CD4-positive, alpha-beta memory T cell (primary cell): ENCODE measurements at places on chromosomes 12 and 14. TPM values are rescaled to one million over a fixed set of nuclear protein-coding genes. Genes with fewer than 3 reads are reported as not detected.
A peak's percentile ranks its signal among the peaks of the same experiment; 100 is the strongest.

HOTAIR gene
- not detected for total RNA-seq

SSPN gene
- not detected for total RNA-seq

CYP46A1 gene
- total RNA-seq = 0.36 TPM

CCNT1 gene
- 69.5 TPM for total RNA-seq

OR6S1 gene
- not detected for total RNA-seq

AHNAK2 gene
- total RNA-seq = 0.06 TPM

NID2 gene
- not detected for total RNA-seq

MSI1 gene
- total RNA-seq = not detected

RDH5 gene
- 32.5 TPM for total RNA-seq

GLT8D2 gene
- total RNA-seq = not detected

PGF gene
- total RNA-seq = not detected

SFSWAP gene
- total RNA-seq = 95.7 TPM

DNA sequence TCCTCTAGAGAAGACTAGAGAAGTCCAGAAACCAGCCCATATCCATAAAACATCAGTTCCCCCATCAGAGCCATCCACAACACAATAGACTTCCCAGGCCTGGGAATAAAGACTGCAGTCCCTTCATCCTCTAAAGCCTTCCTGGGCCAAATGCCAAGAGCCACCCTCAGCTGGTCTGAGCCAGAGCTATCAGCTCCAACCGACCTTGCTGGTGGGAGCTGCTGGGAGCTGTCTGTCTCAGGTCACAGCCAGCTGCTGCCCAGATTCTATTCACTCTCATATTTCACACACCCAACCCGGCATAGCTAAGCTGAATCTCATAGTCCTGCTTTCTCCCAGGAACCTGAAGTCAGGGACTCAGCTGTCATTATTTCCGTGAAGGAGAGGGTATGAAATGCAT is 10.9 kb upstream of the TFCP2 start:
- no peak for DNase-seq
- H3K27me3 ChIP-seq = no peaks in the 10 kb centered on the region
- H3K36me3 ChIP-seq = no peaks in the 10 kb centered on the region
- H3K4me3 ChIP-seq = no peak overlapping the region
- H3K27ac ChIP-seq = no peak overlapping the region
- no peaks in the 10 kb centered on the region for H3K4me1 ChIP-seq

DNA sequence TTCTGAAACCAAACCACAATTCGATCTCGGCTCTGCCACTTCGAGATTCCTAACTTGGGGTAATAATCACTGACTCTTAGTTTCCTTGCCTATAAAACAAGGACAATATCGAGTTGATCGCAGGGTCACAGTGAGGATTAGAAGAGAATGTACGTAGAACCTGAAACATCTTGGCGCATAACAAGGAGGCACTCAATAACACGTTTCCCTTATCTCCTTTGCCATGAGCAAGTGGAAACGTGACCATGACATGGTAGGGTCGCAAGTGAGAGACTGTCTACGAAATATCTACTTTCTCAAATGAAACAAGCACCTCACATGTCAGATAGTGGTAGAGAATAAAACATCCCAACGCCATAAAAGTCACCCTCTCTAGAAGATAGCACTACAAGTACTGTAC is 2.3 kb downstream of the DICER1 start:
- no peaks in the 10 kb centered on the region for H3K27me3 ChIP-seq
- no peak overlapping the region for H3K27ac ChIP-seq
- H3K4me3 ChIP-seq = no peak overlapping the region
- no peaks in the 10 kb centered on the region for H3K36me3 ChIP-seq

- H3K27me3 ChIP-seq = no peaks in the 10 kb centered on the region
- peaks cover 68% of the 10 kb centered on the region for H3K4me1 ChIP-seq
- no peak for DNase-seq
- H3K4me3 ChIP-seq = no peak overlapping the region
- H3K27ac ChIP-seq = no peak overlapping the region
Measured at GRCh38 chr12:70260646-70261045, 17.4 kb downstream of the CNOT2 start.

DNA sequence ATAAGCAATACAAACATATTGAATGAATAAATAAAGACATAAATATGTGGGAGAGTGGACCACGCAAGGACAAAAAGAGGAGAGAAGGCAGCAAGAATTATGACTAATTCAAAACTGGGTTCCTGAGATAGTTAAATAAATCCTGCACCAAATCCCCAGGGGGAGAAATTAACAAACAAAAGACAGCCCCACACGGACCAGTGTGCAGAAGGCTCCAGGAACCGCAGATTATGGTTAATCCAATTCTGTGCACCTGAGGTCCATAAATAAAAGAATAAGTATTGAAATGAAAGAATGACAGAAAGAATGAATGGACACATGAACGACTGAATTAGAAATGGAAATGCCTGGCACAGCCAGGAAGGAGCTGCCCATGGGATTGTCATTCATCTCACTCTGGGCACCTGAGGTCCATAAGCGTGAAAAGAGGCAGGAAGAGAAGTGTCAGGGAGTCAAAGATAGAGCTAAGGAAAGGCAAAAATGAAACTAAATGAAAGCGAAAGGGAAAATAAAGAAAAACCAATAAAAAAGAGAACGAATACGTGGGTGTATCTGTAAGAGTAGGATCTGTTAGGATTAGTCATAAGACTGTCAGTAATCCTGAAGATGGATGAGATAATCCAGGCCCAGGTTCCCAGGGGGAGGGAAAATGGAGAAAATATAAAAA is 23.3 kb downstream of the MEG3 start:
- DNase-seq = no peak
- no peaks in the 10 kb centered on the region for H3K27me3 ChIP-seq
- peaks cover 9% of the 10 kb centered on the region for H3K4me1 ChIP-seq
- peak overlapping the region; percentile 27 for H3K4me3 ChIP-seq
- H3K27ac ChIP-seq = no peak overlapping the region
- H3K36me3 ChIP-seq = no peaks in the 10 kb centered on the region

GRCh38 chr12:63066782-63067181 is 84.2 kb downstream of the AVPR1A start:
- no peak overlapping the region for H3K27ac ChIP-seq
- DNase-seq = no peak
- no peaks in the 10 kb centered on the region for H3K27me3 ChIP-seq
- no peaks in the 10 kb centered on the region for H3K4me1 ChIP-seq
- H3K4me3 ChIP-seq = no peak overlapping the region

DNA sequence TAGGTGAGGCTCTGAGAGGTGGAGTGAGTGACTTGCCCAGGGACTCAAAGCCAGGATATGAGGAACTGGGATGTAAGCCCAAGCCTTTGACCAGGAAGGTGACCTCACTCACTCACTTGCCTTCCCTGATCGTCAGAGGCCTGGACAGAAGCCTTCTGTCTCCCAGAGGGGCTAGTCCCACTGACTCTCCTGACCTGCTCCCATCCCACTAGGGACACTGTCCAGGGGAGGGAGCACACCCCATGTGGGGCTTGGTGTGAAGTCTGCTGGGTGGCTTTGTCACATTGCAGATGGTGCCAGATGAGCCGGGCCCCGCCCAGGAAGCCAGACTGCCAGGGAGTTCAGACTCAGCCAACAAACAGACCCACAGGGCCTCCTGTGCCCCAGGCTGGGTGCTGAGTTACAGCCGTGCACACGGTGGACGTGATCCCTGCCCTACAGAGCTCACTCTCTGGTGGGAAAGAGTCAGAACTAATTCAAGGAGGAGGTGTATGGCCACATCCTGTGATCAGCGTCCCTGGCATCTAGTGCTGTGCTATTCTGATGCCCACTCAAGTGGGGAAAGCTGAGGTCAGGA is 28.3 kb downstream of the MMAB start:
- DNase-seq = peak; percentile 3
- no peaks in the 10 kb centered on the region for H3K27me3 ChIP-seq
- H3K27ac ChIP-seq = no peak overlapping the region
- H3K4me1 ChIP-seq = peaks cover 9% of the 10 kb centered on the region

GRCh38 chr12:7131502-7131866 is 1.3 kb downstream of the CLSTN3 start:
- DNase-seq = peak; percentile 43
- no peaks in the 10 kb centered on the region for H3K27me3 ChIP-seq
- peak overlapping the region; percentile 94 for H3K4me3 ChIP-seq
- H3K27ac ChIP-seq = peak overlapping the region; percentile 80

- H3K27ac ChIP-seq = no peak overlapping the region
- peaks cover 10% of the 10 kb centered on the region for H3K4me1 ChIP-seq
- no peaks in the 10 kb centered on the region for H3K27me3 ChIP-seq
- no peaks in the 10 kb centered on the region for H3K36me3 ChIP-seq
Measured at GRCh38 chr14:63745858-63746425, 18.1 kb upstream of the SGPP1 start.

GRCh38 chr12:114998750-114999128 is 314.8 kb upstream of the TBX3 start:
- no peaks in the 10 kb centered on the region for H3K27me3 ChIP-seq
- H3K36me3 ChIP-seq = no peaks in the 10 kb centered on the region
- no peak overlapping the region for H3K4me3 ChIP-seq
- no peaks in the 10 kb centered on the region for H3K4me1 ChIP-seq

- peak; percentile 29 for DNase-seq
- peaks cover 45% of the 10 kb centered on the region for H3K4me1 ChIP-seq
- H3K4me3 ChIP-seq = peak overlapping the region; percentile 85
- peaks cover 5% of the 10 kb centered on the region for H3K36me3 ChIP-seq
- no peaks in the 10 kb centered on the region for H3K27me3 ChIP-seq
- peak overlapping the region; percentile 98 for H3K27ac ChIP-seq
Measured at GRCh38 chr12:122527478-122527944, 462 bp downstream of the KNTC1 start.

- no peak overlapping the region for H3K4me3 ChIP-seq
- H3K36me3 ChIP-seq = no peaks in the 10 kb centered on the region
- H3K27me3 ChIP-seq = no peaks in the 10 kb centered on the region
- H3K27ac ChIP-seq = no peak overlapping the region
Measured at GRCh38 chr12:24896171-24896570, 52.7 kb downstream of the BCAT1 start.

DNA sequence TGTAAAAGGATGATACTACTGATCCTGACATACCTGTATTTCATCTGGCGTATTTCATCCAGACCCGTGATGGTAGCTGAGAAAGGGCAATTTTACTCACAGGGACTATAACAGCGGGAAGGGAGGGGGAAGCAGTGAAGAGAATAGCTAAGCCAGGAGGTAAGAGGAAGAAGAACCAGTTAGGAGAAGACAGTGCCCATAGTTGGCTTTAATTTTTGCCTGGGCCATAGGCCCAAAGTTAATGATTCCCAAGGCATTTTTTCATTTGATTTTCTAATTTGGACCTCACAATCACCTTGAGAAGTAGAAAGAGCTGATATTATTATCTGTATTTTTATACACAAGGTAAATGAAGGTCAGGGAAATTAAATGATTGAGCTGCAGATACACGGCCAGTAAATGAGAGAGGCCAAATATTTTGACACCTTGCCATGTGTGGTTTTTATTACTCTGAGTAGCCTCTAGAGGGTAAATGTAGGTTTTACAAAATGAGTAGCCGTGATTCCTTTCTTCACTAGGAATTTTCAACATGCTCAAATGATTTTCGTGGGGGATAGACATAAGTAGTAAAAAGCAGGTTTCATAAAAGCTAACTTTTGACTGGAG is 382.2 kb downstream of the FUT8 start:
- H3K27me3 ChIP-seq = no peaks in the 10 kb centered on the region
- H3K4me3 ChIP-seq = no peak overlapping the region
- H3K4me1 ChIP-seq = no peaks in the 10 kb centered on the region
- no peaks in the 10 kb centered on the region for H3K36me3 ChIP-seq
- no peak overlapping the region for H3K27ac ChIP-seq

DNA sequence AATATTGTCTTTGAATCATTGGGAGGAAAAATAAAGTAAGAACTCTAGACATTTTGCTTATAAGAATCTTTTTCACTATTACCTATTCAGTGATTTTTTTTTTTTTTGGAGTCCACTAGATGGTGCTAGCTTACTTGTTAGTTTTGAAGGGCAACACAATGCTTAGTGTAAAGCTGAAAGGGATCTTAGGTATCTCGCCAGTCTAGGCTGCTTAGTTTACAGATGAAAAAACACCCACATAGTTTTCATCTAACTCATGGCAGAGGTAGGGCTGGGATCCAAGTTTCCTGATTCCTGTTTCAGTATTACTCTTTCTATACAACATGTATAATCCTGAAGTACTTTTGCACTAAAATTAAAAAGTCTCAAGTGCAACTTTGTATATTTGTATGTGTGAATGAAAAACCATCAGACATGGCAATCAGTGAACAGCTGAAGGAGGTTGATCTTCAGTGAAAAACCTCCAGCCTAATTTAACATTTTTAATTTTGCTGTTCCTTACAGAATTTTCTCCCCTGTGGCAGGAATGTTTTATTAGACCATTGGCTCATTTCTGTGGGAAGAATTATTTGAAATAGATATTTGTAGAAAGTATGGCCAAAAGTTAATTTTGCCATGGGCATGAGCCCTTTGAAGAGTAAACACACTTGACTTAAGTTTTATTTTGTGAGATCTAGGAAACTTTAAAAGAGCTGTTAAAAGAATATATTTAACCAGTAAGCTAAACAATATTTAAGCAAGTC is 40.7 kb downstream of the LRRIQ1 start:
- no peaks in the 10 kb centered on the region for H3K36me3 ChIP-seq
- peak; percentile 4 for DNase-seq
- H3K27ac ChIP-seq = no peak overlapping the region
- no peaks in the 10 kb centered on the region for H3K4me1 ChIP-seq

GRCh38 chr14:78412475-78412874 is 242.3 kb downstream of the NRXN3 start:
- no peak overlapping the region for H3K27ac ChIP-seq
- H3K27me3 ChIP-seq = no peaks in the 10 kb centered on the region
- no peak overlapping the region for H3K4me3 ChIP-seq
- H3K36me3 ChIP-seq = no peaks in the 10 kb centered on the region

DNA sequence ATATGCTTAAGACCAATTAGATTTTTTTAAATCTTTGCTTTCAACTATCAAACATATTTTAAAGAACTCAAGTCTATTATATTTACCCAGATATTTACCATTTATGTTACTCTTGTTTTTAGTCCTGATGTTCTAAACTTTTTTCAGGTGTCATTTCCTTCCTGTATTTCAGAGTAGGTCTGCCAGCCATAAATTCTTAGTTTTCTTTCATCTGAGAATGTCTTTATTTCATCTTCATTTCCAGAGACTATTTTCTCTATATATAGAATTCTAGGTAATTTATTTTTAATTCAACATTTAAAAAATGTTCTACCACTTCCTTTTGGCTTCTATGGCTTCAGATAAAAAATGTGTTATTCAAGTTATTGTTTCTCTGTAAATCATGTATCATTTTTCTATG is 218.2 kb upstream of the AMIGO2 start:
- DNase-seq = no peak
- no peaks in the 10 kb centered on the region for H3K36me3 ChIP-seq
- peaks cover 40% of the 10 kb centered on the region for H3K4me1 ChIP-seq
- H3K4me3 ChIP-seq = no peak overlapping the region
- H3K27ac ChIP-seq = no peak overlapping the region
- H3K27me3 ChIP-seq = no peaks in the 10 kb centered on the region

GRCh38 chr12:42118136-42118879 is 26.4 kb downstream of the GXYLT1 start:
- H3K27ac ChIP-seq = no peak overlapping the region
- no peak for DNase-seq
- peaks cover 6% of the 10 kb centered on the region for H3K36me3 ChIP-seq
- H3K4me3 ChIP-seq = no peak overlapping the region

GRCh38 chr12:3604286-3604685 is 113.3 kb downstream of the PRMT8 start:
- H3K27ac ChIP-seq = no peak overlapping the region
- H3K4me3 ChIP-seq = no peak overlapping the region
- no peak for DNase-seq
- H3K4me1 ChIP-seq = no peaks in the 10 kb centered on the region
- H3K27me3 ChIP-seq = no peaks in the 10 kb centered on the region
- no peaks in the 10 kb centered on the region for H3K36me3 ChIP-seq

GRCh38 chr12:75087654-75088053 is 122.0 kb downstream of the KCNC2 start:
- H3K27me3 ChIP-seq = no peaks in the 10 kb centered on the region
- no peak overlapping the region for H3K27ac ChIP-seq
- no peaks in the 10 kb centered on the region for H3K36me3 ChIP-seq
- H3K4me3 ChIP-seq = no peak overlapping the region
